ENCODE measurements at places on chromosomes 4 and X.

GRCh38 chrX:63350465-63350877 lies 661 bp downstream of the SPIN4 start:
- no peak for DNase-seq

- no peak for DNase-seq
Measured at GRCh38 chr4:149645790-149646189, 169.9 kb downstream of the IQCM start.

DNA sequence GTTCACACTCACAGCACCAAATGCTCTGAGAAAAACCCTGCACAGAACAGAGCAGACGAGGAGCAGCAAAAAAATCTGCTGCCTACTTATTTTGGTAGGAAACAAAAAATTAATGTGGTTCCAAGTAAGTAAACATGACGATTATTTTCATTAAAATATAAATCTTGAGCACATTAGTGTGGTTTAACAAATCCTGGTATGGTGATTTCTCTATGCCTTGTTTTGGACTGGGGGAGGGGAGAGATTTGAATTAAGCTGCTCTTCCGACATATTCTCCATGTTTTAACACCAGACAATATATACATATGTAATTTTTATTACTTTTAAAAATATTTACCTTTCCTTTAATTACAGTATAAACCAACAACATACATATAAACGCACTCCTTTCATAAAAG lies 1.8 kb downstream of the CAMK2D start:
- no peak for DNase-seq

GRCh38 chr4:99868126-99868596 lies 26.1 kb downstream of the LAMTOR3 start:
- no peak for DNase-seq

- no peak for DNase-seq
Measured at GRCh38 chr4:117042962-117043361, 42.4 kb downstream of the TRAM1L1 start.

- no peak for DNase-seq
Measured at GRCh38 chrX:86263526-86263925, 115.3 kb downstream of the DACH2 start.

DNA sequence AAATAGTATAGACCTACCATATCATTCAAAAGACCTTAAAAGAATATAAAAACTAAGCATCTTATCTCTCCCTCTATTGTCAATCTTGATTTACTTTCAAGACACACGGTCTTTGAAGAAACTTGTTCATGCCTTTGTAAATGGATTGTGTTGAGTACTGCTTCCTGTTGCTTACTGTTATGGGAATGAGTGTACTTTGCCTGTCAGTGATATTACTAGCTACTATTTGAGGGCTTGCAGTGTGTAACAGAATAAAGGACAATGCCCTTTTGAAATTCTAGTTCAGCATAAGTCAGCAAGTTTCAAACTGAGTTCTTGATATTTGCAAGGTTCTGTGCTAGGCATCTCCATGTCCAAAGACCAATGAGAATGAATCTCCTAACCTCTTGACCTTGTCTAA lies 36.0 kb downstream of the CDKL5 start:
- DNase-seq = no peak

DNA sequence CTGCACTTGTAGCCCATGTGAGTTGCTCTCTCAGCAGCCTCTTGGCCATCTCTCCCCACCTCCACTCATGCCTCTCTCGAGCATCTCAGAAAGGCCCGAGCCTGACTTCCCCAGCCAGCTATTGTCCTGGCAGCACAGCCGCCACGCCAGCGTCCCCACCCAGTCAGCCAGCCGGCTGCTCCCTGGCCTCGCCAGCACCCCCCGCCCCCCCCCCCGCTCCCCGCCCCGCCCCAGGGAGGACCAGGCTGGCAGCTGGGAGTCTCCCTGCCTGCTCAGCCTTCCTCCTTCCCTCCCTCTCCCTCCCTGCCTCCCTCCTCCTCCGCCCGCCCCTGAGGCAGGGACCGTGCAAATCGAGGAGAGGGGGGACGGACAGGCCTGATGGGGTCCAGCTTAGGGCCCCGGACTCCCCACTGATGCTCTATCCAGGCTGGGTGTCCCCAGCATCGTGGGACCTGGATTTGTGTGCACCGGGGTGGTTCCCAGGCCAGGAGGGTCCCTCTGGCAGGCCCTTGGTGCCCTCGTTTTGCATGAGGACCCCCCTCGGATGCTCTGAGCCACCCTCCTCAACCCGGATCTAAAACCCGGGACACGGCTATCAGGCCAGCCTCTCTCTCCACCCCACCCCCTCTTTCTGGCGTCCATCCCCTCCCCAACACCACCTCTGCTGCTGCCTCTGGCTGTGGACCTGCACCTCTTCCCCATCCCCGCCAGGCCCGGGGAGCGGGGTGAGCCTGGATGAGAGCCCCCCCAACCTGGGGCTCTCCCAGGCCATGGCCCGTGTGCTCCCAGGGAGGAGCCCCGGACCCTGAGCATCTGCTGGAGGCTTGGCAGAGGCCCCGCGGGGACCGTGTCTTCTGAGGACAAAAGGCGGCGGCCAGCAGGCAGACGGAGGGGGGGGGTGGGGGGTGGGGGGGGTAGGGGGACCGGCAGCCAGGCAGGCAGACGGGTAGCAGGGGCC lies at the start of gene GPR173:
GPR173 (plus strand) TSS at position 621 of the 958 bp plus-strand sequence. CDS start 27,833 bp downstream, outside the sequence.
- DNase-seq = no peak

- DNase-seq = no peak
Measured at GRCh38 chrX:21632027-21632426, 26.1 kb downstream of the KLHL34 start.

GRCh38 chr4:80171656-80172055 lies 25.6 kb upstream of the PRDM8 start:
- DNase-seq = no peak

- no peak for DNase-seq
Measured at GRCh38 chr4:94571298-94571697, 119.6 kb downstream of the PDLIM5 start.

DNA sequence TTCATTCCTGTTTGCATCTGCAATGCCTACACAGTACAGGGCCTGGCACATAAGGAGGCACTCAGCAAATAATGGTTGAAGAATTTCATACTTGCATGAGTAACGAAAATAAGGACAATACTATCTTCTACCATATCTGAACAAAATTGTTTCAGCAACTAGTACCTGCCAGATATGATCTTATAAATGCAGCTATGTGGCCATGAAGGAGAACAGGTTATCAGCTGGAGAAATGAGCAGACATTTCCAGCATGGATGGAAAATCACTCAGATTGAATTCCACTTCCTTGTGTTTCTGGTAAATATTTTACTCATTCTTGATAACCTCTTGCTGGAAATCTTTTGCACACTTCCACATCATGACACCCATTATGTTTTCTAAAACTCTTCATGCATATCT lies 204.0 kb downstream of the ADAMTS3 start:
- no peak for DNase-seq

DNA sequence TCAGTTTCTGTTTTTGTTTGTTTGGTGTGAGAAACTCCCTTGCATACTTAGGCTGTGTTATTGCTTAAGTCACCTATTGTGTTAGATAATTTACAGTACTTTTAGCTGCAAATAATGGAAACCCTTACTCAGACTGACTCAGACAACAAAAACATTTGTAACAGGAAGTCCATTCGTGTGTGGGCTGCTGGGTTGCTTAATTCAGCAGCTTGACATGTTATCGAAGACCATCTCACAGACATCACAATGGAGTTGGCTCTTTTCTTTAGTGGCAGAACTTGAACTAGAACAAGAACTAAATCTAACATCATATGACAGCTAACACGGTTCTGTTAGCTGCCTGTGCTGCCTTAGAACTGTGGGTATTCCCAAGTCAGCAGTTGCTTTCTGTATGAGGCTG lies 9.9 kb upstream of the GABRE start:
- DNase-seq = no peak

GRCh38 chr4:71303287-71303686 lies 35.5 kb upstream of the SLC4A4 start:
- no peak for DNase-seq

- DNase-seq = no peak
Measured at GRCh38 chrX:85619962-85620361, 240.5 kb upstream of the POF1B start.

- no peak for DNase-seq
Measured at GRCh38 chrX:41055740-41056139, 29.5 kb upstream of the USP9X start.

- no peak for DNase-seq
Measured at GRCh38 chrX:150533863-150534262, 34.6 kb upstream of the MTM1 start.

Measured in NCI-H2081 treated with DMSO at 0.1 percent for 48 hours (cell line).